ENCODE measurements at places on chromosomes 11 and 22. TPM values are rescaled to one million over a fixed set of nuclear protein-coding genes. Genes with fewer than 3 reads are reported as not detected.

DNA sequence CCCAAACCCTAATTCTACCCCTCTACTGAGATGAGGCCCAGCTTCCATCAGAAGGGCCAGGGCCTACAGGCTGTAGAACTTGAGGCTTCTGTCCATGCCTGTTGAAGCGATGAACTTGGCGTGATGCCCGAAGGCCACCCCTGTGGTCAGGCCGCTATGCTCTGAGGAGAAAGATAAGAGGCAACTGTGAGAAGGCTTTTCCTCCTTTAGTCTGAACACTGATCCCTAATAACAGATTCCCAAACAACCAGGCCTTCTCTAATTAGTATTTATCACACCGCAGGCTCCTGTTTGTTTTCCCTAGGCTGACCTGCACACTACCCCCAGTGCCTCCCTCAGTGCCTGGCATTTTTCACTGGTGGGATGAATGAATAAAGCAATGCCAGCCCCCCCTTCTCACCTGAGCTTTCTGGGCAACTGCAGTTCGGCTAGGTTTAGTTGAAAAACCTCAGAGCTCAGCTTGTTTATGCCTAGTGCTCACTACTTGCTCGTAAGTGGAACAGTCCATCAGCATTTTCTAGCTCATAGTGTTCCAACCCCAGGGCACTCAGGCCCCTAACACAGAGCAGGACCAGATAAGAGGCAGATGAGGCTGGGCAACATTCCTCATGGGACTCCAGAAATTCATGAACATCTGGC, 15.2 kb downstream of the PRPF19 start:
- no peaks in the 10 kb centered on the region for H3K4me1 ChIP-seq
- H3K27me3 ChIP-seq: no peaks in the 10 kb centered on the region
- no peak overlapping the region for H3K4me3 ChIP-seq
- H3K36me3 ChIP-seq: peaks cover 11% of the 10 kb centered on the region
- H3K27ac ChIP-seq: no peak overlapping the region
- no peak for DNase-seq

GRCh38 chr11:61151545-61152252, 9.5 kb downstream of the VPS37C start:
- H3K4me1 ChIP-seq: peaks cover 74% of the 10 kb centered on the region
- peaks cover 24% of the 10 kb centered on the region for H3K36me3 ChIP-seq
- H3K27ac ChIP-seq: peak overlapping the region; percentile 91
- H3K4me3 ChIP-seq: no peak overlapping the region

DNA sequence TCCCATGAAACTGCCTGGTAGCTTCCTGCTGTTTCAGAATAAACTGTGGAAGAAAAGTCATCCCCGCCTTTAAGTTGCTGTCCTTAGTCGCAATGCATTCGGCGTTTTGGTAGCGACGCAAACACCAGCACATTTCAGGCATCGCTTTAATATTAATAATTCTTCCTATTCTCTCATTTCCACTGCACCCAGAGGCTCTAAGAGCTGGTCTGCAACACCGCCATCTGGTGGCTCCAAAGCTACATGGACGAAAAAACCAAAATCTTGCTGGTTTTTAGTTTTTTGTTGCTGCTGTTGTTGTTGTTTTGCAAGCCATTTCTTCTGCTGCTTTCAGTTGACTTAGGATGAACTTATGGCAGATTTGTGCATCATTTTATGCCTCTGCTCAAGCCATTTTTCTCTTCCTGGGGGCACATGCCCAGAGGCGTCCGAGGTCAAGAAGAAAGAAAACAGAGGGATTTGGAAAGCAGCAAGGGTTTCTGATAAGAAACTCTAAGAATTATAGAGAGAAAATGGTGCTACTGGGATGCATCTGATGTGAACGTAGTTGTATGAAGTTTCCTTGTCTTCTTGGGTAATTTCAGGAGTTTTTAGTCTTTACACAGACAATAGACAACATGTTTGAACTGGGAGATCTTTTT, 345.4 kb upstream of the KIRREL3 start:
- peak; percentile 16 for DNase-seq
- H3K27ac ChIP-seq: no peak overlapping the region
- no peaks in the 10 kb centered on the region for H3K36me3 ChIP-seq
- H3K27me3 ChIP-seq: 0 out of 2 replicates have a peak, but pooled peaks cover 5% of the 10 kb centered on the region
- H3K4me1 ChIP-seq: no peaks in the 10 kb centered on the region
- H3K4me3 ChIP-seq: no peak overlapping the region

GRCh38 chr22:32691101-32691500, 110.4 kb upstream of the TIMP3 start:
- H3K4me1 ChIP-seq: peaks cover 59% of the 10 kb centered on the region
- H3K27me3 ChIP-seq: no peaks in the 10 kb centered on the region
- H3K4me3 ChIP-seq: no peak overlapping the region
- H3K36me3 ChIP-seq: no peaks in the 10 kb centered on the region
- no peak for DNase-seq
- no peak overlapping the region for H3K27ac ChIP-seq

- H3K36me3 ChIP-seq: no peaks in the 10 kb centered on the region
- H3K4me1 ChIP-seq: no peaks in the 10 kb centered on the region
- H3K4me3 ChIP-seq: no peak overlapping the region
Observed at GRCh38 chr11:84034484-84034883, 748.3 kb upstream of the CCDC90B start.

DNA sequence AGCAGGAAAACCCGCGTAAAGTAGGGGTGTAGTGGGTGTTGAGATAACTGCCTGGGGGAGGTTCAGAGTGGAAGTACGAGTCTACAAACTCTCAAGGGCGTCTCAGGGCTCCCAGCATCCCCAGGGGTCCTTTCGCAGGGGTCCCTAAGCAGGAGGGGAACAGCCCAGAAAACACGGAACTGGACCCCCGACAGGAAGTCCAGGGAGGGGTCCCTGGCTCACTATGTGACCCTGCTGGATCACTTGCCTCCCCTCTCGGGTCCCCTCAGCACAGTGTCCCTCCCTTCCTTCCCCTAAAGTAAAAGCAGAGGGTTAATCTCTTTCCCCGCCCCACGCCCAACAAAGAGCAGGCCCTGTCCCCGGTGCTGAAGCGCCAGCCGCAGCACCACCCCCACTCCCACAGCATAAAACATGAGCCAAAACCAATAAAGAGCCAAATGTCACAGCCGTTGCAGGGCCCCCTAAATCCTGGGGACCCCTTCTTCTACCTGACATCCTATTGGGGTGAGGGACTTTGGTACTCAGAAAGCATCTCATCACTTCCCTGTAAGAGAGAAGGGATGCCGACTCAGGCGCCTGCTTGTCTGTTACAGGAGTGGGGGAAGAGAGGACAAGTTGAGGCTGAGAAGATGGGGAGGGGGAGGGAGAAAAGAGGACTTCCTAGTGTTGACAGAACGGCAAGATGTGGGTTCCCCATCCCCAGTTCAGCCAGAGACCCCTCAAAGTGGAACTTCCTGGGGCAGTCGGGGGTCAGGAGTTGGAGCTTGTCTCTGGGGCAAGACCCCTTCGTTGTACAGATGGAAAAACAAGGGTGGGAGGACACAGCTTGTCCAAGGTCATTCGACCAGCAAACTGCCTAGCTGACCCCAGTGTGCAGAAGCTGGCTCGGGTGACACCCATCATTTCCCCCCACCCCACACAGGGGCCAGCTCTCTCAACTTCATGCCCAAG, 1.4 kb upstream of the NEFH start:
- DNase-seq: no peak
- H3K4me3 ChIP-seq: no peak overlapping the region
- no peak overlapping the region for H3K27ac ChIP-seq
- peaks cover 8% of the 10 kb centered on the region for H3K4me1 ChIP-seq
- no peaks in the 10 kb centered on the region for H3K27me3 ChIP-seq
- no peaks in the 10 kb centered on the region for H3K36me3 ChIP-seq

DNA sequence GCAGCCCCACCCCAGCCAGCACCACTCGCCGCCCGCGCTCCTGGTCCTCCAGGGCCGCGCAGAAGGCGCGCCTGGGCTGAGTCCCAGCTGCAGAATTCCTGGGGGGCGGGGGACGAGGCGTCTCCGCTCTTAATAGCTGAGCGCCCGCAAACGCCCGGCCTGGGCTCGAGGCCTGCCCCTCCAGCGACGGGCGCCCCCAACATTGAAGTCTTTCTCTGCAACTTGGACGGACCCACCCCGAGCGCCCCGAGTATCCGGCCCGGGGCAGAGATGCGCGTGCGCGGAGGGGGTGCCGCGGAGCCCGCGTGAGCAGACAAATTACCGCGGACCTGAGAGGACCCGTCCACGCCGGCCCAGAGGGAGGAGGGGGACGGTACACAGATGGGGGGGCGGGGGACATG, 6.7 kb upstream of the SYT7 start:
- peak overlapping the region; percentile 55 for H3K4me3 ChIP-seq
- H3K4me1 ChIP-seq: peaks cover 20% of the 10 kb centered on the region
- no peaks in the 10 kb centered on the region for H3K36me3 ChIP-seq
- H3K27ac ChIP-seq: no peak overlapping the region
- DNase-seq: peak; percentile 60

Gene OR52N1
- total RNA-seq: not detected

DNA sequence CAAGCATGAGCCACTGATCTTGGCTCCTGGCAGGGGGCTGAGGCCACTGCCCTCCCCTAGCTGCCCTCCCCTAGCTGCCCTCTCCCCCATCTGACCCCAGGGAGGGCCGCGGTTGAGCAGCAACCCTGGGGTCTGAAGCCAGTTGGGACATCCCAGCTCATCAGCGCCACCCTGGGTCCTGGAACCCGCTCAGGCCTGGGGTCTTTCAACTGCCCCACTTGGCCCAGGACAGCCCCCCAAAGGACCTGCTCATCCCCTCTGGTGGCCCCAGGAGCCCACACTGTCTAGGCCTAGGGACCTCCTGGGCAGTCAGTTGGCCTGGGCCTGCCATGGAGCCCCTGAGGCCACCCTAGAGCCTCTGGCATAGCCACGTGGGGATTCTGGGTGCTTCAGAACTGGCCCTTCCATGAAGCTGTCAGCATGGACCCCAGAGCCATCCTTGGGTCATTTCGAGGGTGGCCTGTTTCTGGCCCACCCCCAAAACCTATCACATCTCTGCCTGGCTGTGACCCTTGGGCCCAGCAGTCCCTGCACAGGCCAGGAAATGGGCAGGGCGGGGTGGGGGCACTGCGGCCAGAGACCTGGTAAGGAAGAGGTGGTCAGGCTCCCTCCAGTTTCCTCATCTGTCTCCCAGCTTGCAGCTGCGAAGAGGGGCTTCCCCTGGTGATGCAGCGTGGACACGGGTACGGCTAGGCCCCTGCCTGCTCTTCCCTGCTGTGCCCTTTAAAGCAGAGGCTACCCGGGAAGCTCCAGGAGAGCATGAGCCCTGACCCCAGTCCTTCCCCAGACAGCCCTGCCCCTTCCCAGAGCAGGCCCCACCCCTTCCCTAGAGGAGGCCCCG, 37.9 kb downstream of the MUC2 start:
- DNase-seq: no peak
- no peaks in the 10 kb centered on the region for H3K4me1 ChIP-seq
- H3K4me3 ChIP-seq: no peak overlapping the region
- 0 out of 2 replicates have a peak, but pooled peaks cover 7% of the 10 kb centered on the region for H3K27me3 ChIP-seq

Data from PC-9 (cell line).